ENCODE measurements at places on chromosomes 11 and 22.

DNA sequence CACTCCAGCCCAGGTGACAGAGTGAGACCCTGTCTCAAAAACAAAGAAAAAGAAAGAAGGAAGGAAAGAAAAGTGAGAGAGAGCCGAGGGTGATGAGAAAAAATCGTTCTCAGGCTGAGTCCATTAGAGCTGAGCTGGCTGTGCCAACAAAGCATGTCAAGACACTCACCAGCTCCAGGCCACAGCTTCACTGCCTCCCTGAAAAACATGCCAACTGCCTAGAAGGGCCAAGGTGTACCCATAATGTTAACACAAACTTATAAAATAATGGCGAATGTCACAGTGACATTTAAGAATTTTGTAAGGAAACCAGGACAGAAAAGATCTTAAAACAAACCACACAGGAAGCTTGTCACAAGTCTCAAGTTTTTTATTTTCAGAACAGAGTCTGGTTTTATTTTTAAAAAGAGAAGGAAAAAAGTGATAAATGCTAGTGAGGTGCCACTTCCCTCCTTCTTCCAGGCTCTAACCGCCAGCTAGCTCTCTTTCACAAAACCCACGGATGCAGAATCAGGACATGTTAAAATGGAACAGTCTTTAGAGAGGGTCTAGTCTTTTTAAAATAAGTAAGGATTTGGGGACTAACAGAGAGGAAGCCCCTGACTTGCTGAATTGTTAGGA is 5.1 kb downstream of the TMEM121B start:
- DNase-seq, result no peak

DNA sequence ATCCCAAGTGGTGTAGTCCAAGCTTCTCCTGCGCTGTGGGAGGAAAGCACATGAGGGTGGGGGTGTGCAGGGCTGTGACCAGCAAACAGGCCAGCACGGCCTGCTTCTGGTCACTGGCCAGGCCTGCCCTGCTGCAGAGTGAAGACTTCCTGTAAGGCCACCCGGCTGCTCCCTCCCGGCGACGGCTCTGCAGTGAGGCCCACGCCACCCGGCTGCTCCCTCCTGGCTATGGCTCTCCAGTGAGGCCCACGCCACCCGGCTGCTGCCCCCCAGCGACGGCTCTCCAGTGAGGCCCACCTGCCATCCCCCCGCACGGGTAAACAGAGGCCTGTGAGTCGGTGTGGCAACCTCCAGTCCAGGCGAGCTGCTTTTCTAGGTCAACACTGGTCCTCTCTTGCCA is 31.4 kb upstream of the BRSK2 start:
- DNase-seq, result no peak

DNA sequence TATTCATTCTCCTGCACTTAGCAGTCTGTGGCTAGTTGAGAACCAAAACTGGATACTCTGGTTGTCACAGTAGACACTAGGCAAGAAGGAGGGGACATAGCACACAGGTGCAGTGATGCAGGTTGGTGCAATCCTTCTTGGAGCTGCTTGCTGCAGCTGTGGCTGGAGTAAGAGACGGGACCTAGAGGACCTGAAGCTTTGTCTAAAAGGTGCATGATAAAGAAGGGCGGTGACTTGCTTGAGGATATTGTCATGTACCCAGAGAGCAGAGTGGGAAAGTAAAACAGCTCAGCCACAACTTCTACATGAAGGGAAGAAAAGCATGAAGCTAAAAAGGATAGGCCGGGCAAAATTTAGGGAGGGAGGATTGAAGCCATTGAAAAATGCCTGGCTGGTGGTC is 304.1 kb upstream of the KIRREL3 start:
- DNase-seq, result no peak

DNA sequence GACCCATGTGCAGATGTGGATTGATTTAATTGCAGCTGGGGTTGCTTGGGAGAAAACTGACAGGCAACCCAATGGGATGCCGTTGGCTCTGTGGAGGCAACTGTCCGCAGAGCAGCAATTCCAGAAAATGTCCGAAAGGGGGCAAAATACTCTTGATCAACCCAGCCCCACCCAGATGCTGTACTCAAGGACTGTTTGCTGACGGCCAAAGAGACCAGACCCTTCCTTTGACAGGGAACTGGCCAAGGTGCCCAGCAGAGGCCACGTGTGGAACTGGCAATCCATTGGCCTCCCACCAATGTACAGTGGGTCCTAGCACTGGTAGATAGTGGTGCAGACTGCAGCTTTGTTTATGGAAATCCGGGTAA is 29.7 kb upstream of the KCNA4 start:
- DNase-seq, result no peak

- no peak for DNase-seq
Measured at GRCh38 chr22:49486225-49486624, 341.4 kb downstream of the BRD1 start.

All from GDM1 (cell line).